Stimulated activated CD4-positive, alpha-beta T cell treated with anti-CD3 and anti-CD28 coated beads, Interleukin-2, amount 100 ng/mL, for 4 hours (primary cell): ENCODE measurements at places on chromosomes 1 and 21.
A peak's percentile ranks its signal among the peaks of the same experiment; 100 is the strongest.

- DNase-seq = no peak
These were observed 64.2 kb downstream of the TCP10L start for GRCh38 chr21:32520875-32521735.

- no peak for DNase-seq
These were observed 9.8 kb downstream of the C1orf35 start for GRCh38 chr1:228093050-228093906.

- DNase-seq = no peak
These were observed 29.5 kb upstream of the TRAPPC10 start for GRCh38 chr21:43982489-43983078.

DNA sequence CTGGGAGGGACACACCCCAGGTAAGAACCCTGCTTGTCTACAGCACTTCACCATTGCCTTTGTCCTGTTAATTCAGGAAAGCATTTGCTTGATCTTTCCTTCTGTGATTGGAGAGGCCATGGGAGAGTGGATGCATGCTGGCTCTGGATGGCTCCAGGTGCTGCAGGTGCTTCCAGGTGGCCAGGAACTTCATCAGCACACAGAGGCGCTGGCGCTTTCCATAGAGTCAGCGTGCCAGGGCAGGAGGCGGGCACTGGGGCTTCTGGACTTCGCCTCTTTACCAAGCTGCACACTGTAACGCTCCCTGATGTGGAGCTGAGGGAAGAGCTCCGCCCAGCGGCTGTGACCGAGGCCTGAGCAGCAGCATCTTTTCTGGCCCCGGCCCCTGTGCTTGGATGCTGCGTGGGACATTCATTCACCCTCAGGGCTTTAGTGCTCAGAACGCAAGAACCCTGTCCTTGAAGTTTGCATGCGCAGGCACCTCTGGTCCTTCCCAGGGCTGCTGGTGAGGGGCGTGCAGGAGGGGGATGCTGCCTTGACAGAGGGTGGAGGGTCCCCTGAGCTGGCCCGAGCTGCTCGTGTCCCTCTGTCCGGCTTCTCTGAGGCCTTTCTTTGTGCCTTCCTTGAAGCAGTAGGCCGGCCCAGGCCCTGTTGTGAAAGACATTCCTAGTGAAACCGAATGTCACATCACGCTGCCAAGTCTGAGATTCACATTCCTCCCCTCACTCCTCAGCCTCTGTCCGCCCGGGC is 1.6 kb upstream of the MX2 start:
- DNase-seq = no peak

DNA sequence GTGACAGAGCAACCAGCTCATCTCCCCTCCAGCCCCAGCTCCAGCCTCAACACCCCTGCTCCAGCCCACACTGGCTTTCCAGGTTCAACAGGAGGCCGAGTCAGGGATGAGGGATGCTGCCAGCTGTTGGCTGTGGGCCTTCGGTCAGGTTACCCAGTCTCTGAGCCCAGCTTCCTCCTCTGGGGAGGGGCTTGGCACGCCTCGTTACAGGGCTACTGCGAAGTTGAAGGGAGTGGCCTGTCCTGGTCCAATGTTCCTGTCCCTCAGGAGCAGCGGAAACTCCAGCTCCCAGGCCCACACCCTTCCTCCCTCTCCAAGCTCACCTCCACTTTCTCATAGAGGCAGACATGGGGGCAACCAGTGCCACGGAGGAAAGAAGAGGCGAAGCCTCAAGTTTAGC is 15.1 kb upstream of the TAS1R2 start:
- DNase-seq = no peak

DNA sequence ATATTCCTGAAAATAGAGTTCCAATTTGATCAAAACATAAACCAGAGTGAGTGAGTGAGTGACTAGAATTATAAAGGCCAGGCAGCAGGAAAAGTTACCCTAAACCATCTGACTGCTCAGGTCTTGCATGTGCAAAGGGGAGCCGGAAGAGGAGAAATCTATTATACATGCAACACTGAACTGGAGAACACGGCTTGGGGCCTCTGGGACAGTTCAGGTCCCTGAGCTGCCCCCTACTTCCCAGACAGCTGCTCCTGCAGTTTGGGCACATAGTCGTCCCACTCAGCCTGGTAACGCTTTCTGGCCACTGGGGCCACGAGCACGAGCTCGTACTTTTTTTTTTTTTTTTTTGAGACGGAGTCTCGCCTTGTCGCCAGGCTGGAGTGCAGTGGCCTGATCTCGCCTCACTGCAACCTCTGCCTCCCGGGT is 40.1 kb downstream of the PTPRC start:
- DNase-seq = no peak

GRCh38 chr1:198520524-198521254 is 19.8 kb downstream of the ATP6V1G3 start:
- no peak for DNase-seq

- DNase-seq = no peak
These were observed 3.5 kb downstream of the HRNR start for GRCh38 chr1:152220166-152221163.

- no peak for DNase-seq
These were observed 34.3 kb downstream of the CASZ1 start for GRCh38 chr1:10762153-10762523.

DNA sequence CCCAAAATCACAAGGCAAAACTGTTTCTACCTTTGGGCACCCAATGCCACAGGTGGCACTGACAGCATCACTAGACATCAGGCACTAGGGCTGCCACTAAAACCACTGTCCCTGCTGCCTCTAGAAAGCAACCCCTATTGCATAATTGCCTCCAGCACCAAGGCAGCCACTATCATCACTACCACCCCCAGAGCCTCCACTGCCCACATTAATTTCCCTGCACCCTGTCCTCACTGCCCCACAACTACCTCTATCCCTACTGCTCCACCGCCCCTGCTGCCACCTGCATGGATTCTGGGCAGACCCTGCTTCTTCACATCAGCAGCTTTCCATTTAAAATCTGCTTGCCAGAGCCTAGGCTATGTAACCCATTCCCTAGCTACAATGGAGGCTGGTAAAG is 68.6 kb upstream of the CACHD1 start:
- DNase-seq = no peak

GRCh38 chr1:30478283-30478682 is 245.1 kb downstream of the MATN1 start:
- no peak for DNase-seq

GRCh38 chr1:38777464-38777957 is 82.1 kb downstream of the RRAGC start:
- DNase-seq = no peak

- no peak for DNase-seq
These were observed 72.2 kb downstream of the ATF6 start for GRCh38 chr1:161838362-161838761.

DNA sequence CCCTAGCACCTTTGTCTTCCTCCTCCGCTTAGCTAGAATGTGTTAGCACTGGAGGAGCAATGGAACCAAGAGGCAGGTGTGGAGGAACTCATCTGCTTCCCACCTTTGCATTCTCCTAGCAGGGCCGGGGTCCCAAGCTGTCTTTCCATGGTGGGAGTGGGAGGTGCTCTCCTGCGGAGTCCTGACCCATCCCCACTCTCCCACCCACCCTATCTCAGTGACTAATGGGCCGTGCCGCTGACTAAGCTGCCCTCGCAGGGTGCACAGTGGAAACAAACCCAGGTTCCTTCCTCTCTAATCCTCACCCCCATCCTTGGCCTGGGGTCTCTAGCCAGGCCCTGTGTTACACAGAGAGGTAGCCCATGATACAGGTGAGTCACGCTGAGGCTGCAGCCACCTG is 177.5 kb downstream of the HIVEP3 start:
- DNase-seq = peak; percentile 69

DNA sequence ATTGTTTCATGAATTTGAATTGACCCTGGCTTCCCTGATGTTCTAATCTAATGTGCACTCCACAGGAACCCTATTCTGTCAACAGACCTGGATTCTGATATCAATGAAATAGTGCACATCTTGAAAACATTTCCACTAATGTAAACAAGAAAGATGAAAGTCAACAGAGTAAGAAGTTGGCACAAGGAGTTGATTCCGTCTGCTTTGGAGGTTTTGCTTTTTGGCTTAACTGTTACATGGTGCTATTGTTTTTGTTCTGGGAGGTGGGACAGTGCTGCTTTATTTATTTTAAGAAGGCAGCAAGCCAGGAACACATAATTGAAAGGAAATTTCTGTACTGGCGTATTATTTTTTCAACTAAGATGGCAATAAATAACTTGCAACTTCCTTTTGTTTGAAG is 73.3 kb downstream of the LEPR start:
- DNase-seq = no peak

DNA sequence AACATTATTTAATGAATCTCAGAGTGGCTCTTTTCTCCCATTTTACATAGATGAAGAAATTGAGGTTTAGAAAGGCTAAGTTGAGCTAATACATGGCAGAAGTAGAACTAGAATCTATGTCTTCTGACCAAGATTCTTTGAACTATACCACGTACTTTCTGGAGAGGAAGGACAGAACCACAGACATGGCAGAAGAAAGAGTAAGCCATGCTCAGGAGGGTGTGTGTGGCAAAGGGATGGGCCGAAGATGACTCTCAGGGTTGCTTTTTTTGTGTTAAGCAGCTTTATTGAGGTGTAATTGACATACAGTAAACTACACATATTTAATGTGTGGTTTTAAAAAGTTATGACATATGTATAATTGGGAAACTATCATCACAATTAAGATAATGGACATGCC is 69.5 kb downstream of the PEX14 start:
- no peak for DNase-seq

- DNase-seq = no peak
These were observed 38.7 kb downstream of the GNPAT start for GRCh38 chr1:231279683-231280082.

GRCh38 chr1:231966983-231967382 is 340.4 kb downstream of the DISC1 start:
- DNase-seq = no peak

GRCh38 chr1:64948216-64948615 is 18.1 kb downstream of the JAK1 start:
- no peak for DNase-seq

GRCh38 chr1:54126271-54126815 is 26.5 kb downstream of the CDCP2 start:
- no peak for DNase-seq

DNA sequence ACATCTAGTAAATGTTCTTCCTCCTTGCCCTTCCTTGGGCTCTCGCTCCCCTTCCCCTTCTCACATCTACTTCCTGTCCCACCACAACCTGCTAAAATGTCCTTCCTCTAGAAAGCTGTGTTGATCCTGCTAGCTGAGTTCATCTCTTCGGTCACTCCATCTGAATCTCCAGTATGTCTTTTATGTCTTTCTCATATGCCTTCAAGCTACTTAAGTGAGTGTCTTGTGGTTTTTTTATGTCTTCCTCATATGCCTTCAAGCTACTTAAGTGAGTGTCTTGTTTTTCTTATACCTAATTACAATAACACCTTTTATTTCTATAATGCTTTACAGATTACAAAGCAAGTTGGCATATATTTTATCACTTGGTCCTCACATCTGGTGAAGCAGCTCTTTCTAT is 33.9 kb downstream of the CSF1 start:
- no peak for DNase-seq

- no peak for DNase-seq
These were observed 45.6 kb downstream of the GLIS1 start for GRCh38 chr1:53693339-53693738.
